ENCODE measurements at places on chromosomes 16 and 17.

DNA sequence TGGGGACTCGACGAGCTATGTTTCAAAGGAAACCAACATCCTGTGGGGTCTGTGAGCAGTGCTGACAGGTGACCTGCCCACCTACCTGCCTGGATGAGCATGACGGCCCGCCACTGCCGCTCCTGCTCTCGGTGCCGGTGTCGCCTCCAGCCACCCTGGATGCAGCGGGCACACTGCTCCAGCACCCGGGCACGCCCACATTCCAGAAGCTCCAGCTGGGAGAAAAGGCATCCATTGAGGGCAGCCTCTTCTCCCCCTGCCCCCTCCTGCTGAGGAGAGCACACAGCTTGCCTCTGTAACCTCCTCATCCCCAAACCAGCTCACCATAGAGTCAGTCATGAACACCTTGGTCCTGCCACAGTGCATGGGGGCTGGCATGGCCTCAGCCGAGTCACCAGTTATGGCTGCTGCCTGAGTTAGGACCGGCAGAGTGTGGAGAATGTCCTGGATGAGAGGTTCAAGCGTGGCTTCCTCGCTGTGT lies 14.3 kb downstream of the ZNHIT3 start:
- DNase-seq: no peak

DNA sequence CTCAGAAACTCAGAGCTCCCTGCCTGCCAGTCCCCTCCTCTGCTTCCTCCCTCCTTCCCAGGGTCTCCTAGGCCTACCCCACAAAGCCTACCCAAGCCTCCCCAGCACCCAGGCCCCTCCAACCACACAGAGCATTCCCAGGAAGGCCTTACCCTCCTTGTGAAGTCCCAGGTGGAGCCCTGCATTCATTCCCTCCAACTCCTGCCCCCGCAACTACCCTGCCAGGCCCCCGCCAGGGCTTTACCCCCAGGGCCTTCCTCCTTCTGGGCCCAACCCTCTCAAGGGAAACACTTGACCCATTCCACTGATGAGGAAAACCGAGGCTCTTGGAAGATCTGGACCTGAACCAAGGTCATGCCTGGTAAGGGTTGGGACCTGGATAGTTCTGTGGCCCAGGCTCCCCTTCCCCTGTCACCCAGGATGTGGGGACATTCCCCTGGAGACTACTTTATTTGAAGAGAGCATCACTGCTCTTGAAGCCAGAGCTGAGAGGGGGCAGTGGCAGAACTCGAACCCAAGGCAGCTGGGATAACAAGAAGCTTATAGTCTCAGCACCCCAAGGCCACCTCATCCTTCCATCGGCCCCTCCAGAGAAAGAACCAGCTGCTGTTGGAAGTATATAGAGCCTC lies 12.5 kb downstream of the PLLP start:
- no peak for DNase-seq

GRCh38 chr17:63337579-63337978 lies 108.5 kb downstream of the CYB561 start:
- DNase-seq: no peak

DNA sequence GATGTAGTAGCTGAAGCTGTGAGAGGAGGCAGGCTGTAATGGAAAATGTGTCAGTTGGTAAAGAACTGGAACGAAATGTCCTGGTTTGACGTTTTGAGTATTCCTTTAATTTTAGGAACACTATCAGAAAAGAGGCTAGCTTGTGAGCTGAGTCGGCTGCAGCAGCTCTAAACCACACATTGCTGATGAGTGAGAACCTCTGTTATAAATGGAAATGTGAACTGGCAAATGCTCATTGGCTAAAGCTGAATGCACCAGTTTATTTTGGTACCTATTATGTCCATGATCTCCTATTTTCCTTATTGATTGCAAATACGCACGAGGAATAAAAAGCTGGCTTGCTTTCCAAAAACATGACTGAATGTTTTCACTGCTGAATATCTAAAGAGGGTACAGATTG lies 11.0 kb upstream of the WIPI1 start:
- no peak for DNase-seq

GRCh38 chr16:88705076-88705684 lies 1.0 kb downstream of the RNF166 start:
- peak; percentile 39 for DNase-seq

All from substantia nigra (tissue), 51 donors.